ENCODE measurements at places on chromosomes 11 and 22. TPM values are rescaled to one million over a fixed set of nuclear protein-coding genes. Genes with fewer than 3 reads are reported as not detected.

The GDPD4 gene
- total RNA-seq: not detected

The B4GALNT4 gene
- 20.0 TPM for total RNA-seq

The CRYBB2 gene
- not detected for total RNA-seq

The GPHA2 gene
- total RNA-seq: not detected

The GAL3ST3 gene
- total RNA-seq: not detected

The MRGPRG gene
- total RNA-seq: not detected

The FAM83F gene
- total RNA-seq: 52.9 TPM

The JAML gene
- 0.42 TPM for total RNA-seq

The HORMAD2 gene
- not detected for total RNA-seq

The MUC15 gene
- 64.2 TPM for total RNA-seq

The VPS11 gene
- 40.5 TPM for total RNA-seq

The CST6 gene
- total RNA-seq: 1,577 TPM

The MRGPRE gene
- total RNA-seq: not detected

The MUC6 gene
- total RNA-seq: not detected

The OR5B21 gene
- not detected for total RNA-seq

The APOL3 gene
- 55.9 TPM for total RNA-seq

The ZBTB16 gene
- 369 TPM for total RNA-seq

The SMC1B gene
- not detected for total RNA-seq

Data from lower leg skin (tissue), 4 donors.